CD4-positive, alpha-beta T cell treated with Interleukin-2 at 100 ng/mL for 4 hours (primary cell): ENCODE measurements at places on chromosomes 6 and 20.
A peak's percentile ranks its signal among the peaks of the same experiment; 100 is the strongest.

GRCh38 chr20:62662422-62662821 is 20.1 kb downstream of the SLCO4A1 start:
- no peak for DNase-seq

GRCh38 chr6:44481760-44482159 is 94.3 kb downstream of the CDC5L start:
- no peak for DNase-seq

DNA sequence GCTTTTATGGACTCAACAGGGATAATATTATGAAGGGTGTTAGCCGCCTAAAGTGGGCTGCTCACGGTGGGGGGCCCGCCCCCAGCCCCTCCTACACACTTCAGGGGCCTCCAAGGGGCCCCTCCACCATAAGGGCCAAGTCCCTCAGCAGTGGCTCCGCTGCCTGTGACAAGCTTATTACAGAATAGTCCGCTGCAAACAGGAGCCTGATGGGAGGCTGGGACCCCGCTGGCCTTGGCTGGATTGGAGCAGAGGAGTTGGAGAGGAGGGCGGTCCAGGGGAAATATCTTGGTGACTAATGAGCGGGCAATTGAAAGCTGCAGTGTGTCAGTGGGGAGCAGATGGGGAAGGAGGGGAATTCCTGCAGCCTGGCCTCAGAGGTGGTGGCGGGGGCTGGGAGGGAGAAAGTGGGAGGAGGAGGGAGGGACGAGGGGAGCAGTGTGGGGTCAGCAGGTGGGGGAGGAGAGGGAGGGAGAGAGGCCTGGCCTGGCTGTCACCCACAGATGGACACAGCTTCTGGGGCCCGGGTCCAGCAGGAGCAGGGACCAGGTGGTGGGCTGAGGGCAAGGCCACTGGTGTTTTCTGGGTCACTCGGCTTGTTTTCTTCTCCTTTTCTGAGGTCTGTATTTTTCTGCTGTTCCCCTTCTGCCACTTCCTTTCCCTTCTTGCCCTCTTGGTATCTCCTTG is 57.6 kb upstream of the FOXP4 start:
- DNase-seq: no peak

- no peak for DNase-seq
These were observed 270.6 kb downstream of the KHDC1L start for GRCh38 chr6:72954716-72955115.

DNA sequence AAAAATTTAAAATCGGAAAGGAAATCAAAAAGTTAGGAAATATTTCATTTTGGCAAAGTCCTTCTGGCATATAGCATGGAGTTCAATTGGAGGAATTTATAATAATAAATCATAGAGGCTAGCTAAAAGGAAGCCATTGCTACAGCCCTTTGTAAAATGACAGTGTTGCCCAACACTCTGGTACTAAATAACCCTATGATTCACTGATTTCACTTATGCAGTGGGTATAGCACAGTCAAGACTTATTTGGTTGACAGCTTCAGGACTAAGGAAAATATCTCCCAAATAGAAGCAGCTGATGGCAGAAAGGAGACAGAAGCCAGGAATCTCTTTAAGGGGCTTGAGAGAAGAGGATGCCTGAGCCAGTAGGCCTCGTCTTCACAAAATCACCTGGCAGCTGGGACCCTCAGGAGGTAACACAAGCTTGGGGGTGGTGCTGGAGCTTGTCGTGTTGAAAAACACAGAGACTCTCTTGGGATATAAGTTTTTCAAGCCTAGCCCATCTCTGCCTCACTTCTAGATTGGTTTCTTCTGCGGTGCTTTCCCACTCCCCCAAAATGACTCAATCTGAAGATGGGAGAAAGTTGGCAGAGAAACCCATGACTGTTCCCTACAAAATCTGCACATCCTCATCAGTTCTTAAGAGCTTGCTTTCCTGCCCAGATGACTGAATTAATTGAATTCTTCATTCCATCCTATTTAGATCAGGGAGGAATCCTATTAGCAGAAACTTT is 38.4 kb upstream of the EYA4 start:
- DNase-seq: no peak

GRCh38 chr20:51396365-51396909 is 146.1 kb downstream of the NFATC2 start:
- DNase-seq: no peak

DNA sequence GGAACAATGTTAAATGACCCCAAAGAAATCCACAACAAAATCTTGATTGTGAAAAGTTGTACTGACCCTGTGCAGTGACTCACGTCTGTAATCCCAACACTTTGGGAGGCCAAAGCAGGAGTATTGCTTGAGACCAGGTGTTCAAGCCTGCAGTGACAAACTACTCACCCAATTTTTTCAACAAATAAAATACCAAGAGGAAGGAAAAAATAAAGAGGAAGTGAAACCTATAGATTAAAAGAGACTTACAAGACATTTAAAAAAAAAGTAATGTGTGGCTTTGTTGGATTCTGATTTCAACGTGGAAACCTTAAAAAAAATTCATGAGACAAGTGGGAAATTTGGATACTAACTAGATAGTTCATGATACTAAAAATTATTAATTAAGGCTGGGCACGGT is 31.9 kb downstream of the GINS1 start:
- no peak for DNase-seq

GRCh38 chr20:6959900-6960312 is 192.4 kb downstream of the BMP2 start:
- DNase-seq: no peak

GRCh38 chr20:63610581-63611435 is 16.1 kb downstream of the GMEB2 start:
- DNase-seq: no peak

DNA sequence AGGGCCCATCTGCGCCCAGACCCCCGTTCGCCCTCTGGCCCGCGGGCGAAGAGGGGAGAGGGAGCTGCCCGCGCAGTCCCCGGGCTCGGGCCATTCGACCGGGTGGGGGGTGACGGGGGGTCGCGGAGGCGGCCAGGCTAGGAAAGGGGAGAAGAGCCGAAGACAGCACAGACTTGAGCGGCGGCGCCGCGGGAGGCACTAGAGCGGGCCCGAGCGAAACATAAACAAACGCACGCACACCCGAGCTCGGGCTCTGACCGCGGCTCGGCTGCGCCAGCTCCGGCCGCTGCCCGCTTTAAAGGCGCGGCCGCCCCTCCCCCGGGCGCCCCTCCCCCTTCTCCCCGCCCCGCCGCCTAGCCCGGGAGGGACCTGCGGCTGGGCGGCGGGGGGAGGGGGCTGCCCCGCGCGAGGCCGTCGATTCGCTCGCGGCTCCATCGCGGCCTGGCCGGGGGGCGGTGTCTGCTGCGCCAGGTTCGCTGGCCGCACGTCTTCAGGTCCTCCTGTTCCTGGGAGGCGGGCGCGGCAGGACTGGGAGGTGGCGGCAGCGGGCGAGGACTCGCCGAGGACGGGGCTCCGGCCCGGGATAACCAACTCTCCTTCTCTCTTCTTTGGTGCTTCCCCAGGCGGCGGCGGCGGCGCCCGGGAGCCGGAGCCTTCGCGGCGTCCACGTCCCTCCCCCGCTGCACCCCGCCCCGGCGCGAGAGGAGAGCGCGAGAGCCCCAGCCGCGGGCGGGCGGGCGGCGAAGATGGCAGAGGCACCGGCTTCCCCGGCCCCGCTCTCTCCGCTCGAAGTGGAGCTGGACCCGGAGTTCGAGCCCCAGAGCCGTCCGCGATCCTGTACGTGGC is at the start of gene FOXO3:
FOXO3 (plus strand) TSS at position 455 of the 846 bp plus-strand sequence; CDS start at position 747, 292 bp downstream.
- peak; percentile 67 for DNase-seq

- DNase-seq: no peak
These were observed 1274.9 kb upstream of the GJE1 start for GRCh38 chr6:140857739-140858380.

DNA sequence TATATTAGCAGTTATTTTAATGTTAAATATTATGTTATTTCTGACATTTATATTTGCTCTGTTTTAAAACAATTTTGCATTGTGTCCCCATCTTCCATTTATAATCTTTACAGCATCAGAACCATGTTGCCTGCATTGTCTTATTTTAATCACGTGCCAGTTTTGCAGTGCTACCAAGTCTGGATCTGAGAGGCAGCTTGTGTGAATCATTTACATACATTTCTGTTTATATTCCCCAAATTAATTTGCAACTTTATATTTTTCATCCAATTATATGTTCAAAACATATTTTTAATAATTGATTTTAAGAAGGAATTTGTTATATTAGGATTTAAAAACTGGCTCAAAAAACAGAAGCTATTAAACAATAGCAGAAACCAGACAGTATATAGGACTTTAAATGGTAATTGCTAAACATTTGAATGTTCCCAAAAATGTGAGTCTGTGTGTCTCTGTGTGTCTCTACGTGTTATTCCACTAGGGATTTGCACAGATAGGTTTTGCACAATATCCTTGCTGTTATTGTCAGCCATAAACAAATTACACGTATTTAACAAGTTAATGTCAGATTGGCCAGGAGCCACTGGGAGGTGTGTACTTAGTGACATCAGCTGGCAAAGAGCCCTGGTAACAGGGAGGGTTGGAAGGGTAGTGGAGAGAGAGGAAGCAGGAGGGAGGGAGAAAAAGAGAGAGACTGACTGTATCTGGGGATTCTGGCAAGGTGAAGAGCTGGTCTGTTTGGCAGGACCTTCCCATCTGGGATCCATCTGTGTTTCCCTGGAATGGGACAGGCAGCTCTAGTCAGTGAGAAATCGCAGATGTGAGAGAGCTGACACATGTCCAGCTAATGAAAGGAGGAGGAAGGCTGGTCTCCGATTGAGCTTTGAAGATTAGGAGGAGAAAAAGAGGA is 72.1 kb downstream of the CBFA2T2 start:
- DNase-seq: no peak

DNA sequence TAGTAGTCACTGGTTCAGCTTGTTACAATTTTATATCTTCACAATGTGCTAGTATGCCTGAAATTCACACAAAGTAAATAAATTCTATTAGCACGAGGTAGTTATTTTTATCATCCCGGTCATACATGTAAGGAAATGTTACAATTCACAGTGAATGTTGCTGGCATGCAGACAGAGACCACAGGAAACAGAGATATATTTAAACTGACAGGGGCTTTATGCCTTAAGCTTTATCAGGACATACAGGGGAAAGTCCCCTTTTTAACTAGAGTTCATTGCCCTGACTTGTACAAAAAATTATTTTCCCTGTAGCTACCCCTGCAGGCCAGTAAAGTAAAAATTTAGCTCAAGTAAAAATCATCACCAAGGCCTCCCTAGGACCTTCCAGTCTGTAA is 712.0 kb upstream of the NRSN1 start:
- no peak for DNase-seq

DNA sequence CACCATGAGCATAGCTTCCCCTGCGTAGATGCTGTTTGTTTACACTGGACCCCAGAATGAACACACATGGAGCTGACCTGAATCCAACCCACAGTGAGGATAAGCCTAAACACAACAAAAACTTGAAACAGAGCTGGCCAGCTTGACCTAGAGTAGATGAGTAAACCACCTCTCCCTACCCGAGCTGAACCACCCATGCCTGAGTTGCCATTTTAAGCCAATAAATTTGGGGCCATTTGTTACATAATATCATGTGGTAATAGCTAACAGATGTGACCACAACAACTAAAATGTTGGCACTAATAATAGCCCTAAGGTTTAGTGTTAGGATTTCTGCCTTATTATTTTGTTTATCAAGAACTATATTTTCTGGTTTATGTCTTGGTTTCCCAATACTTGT is 103.2 kb upstream of the GRIK2 start:
- no peak for DNase-seq

- no peak for DNase-seq
These were observed 7.7 kb downstream of the GRIK2 start for GRCh38 chr6:101401171-101401570.

DNA sequence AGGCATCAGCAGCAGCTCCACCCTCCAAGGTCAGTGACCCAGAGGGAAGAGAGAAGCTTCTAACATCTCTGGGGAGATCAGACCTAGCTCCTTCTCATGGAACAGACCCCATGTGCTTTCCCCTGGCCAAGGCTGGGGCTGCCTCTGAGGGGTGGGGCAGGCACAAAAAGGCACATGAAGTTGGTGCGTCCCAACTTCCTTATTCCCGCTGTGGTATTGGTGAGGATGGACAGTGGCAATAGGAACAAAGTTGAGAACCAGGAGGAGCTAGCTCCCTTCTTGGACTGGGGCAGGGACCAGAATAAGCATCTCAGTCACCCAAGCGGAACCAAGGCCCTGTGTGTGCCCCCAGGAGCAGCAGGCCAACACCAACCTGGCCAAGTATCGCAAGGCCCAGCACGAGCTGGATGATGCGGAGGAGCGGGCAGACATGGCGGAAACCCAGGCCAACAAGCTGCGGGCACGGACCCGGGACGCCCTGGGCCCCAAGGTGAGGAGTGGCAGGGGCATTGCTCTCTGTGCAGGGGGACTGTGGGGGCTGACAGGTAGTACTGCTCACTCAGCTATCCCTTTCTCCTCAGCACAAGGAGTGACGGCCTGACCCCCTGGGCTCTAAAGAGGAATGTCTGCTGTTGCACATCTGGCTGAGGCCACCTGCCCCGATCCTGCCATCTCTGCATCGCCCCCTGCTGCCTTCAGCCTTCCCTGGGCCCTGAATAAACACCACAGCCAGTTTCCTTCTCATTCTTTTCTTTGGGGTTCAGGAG is 46.1 kb downstream of the MYH7B start:
- no peak for DNase-seq

GRCh38 chr6:8578006-8578405 is 142.7 kb upstream of the SLC35B3 start:
- no peak for DNase-seq

- no peak for DNase-seq
These were observed 198.6 kb downstream of the CDKAL1 start for GRCh38 chr6:20732896-20733295.

GRCh38 chr6:87982134-87982533 is 65.5 kb upstream of the SPACA1 start:
- DNase-seq: no peak

DNA sequence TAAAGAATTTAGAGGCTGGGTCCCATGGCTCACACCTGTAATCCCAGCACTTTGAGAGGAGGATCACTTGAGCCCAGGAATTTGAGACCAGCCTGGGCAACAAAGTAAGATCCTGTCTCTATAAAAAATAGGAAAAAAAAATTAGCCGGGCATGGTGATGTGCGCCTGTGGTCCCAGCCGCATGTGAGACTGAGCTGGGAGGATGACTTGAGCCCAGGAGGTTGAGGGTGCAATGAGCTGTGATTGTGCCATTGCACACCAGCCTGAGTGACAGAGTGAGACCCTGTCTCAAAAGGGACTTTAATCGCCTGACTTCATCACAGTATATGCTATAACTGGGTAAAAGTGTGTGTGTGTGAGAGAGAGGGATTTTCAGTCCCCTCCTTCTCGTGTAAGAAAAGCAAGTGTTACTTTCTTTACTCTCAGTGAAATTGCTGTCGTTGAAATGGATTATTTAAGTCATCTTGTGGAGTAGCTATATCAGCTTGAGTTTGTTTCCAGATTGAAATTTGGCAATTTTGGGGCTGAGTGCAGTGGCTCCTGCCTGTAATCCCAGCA is 7.5 kb downstream of the NCOA3 start:
- DNase-seq: no peak

DNA sequence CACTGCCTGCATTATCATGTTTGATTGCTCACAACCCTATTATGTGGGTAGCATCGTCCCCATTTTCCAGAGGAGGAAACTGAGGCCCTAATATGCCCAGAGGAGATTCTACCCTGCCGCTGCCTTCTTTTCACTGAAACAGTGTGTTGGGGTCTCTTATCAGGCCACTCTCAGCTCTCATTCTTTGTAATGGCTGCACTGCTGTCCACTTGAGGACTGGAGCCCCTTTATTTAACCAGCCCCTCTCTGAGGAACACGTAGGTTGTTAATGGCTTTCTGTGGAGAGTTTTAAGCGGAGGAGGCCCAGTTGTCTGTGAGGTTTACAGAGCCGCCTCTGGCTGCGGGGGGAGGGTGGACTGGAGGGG is 32.5 kb downstream of the SRC start:
- no peak for DNase-seq
